ENCODE measurements at places on chromosomes 3 and 15. TPM values are rescaled to one million over a fixed set of nuclear protein-coding genes. Genes with fewer than 3 reads are reported as not detected.

Gene LTF
- 14.7 TPM for total RNA-seq

Gene GOLGA8G
- total RNA-seq: not detected

Gene PCOLCE2
- total RNA-seq: 16.1 TPM

Gene CRYGS
- 3.6 TPM for total RNA-seq

Gene CSPG4
- total RNA-seq: 1.5 TPM

Gene DMXL2
- total RNA-seq: 28.7 TPM

Gene SLCO3A1
- total RNA-seq: 2.4 TPM

Gene ARHGAP31
- 3.6 TPM for total RNA-seq

Gene ALDH1A2
- 22.7 TPM for total RNA-seq

Gene ZNF80
- not detected for total RNA-seq
